Skeletal muscle cell (primary cell): ENCODE measurements at places on chromosomes 4 and X.
A peak's percentile ranks its signal among the peaks of the same experiment; 100 is the strongest.

DNA sequence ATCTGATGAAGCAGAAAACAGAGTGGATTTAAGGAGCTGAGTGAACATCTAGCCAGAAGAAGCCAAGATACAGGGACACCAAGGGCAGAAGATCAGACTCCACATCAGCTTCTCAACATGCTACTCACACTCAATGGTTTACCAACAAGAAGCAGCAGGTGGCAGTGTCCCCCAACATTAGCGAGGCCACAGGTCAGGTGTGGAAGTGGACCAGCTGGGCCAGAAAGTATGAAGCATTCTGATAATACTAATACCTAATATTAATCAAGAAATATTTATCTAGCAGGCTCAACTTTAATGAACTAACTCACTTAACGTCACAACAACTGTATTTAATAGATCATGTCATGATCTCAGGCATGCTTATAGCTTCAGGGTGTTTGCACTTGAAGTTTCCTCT, 73.4 kb upstream of the TTC29 start:
- DNase-seq, result peak; percentile 13

DNA sequence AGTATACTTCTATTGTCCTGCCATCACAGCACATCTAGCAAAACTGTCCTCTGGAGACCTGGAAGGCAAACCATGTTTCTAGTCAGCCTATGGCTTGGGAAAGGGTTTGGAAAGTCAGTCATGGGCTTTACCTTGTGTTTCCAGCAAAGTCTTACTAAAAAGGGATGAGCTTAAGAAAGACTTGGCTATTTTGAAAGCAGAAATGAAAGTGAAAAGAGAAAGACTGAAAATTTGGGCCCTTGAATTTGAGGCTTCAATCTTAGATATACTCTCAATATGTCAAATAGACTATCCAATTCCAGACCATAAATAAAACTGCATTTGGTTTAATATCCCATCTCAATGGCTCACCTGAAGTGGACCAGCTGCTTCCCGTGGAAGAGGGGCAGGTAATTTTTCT, 127.9 kb downstream of the ZNF330 start:
- no peak for DNase-seq

DNA sequence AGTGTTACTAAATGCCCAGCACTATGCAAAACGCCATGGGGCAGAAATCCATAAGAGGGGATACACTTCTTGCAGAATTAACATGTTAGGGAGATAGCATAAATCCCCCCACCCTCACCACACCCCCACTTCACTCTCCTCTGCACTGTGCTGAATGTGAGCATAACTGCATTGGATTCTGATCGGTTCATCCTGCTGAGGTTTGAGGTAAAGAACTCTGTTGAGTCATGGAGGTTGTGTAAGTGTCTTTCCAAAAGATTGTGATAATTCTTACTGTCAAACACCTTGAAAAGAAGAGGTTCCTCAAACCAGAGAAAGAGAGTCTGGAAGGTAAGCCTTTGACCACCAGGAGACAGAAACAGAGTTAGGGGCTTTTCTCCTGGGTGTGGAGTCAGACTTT, 43.6 kb downstream of the RBM47 start:
- DNase-seq, result no peak

DNA sequence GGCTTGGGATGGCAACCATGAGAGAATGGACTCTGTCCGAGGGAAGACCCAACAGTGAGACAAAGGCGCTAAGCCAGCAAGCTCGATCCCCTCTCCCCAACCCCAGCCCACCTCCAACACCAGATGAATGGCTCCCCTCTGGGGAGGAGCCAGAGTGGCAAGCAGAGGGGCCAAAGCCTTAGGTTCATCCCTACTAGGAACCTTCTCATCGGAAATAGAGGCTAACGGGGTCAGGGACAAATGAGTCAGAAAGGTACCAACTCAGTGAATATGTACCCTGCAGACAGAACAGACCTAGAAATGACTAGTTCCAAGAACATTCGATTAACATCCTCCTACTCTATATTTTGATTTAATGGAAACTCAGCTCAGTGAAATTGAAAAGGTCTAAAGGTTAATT, 73.9 kb downstream of the NSG1 start:
- no peak for DNase-seq

- no peak for DNase-seq
Measured at GRCh38 chr4:151013491-151013890, 1.6 kb downstream of the LRBA start.

DNA sequence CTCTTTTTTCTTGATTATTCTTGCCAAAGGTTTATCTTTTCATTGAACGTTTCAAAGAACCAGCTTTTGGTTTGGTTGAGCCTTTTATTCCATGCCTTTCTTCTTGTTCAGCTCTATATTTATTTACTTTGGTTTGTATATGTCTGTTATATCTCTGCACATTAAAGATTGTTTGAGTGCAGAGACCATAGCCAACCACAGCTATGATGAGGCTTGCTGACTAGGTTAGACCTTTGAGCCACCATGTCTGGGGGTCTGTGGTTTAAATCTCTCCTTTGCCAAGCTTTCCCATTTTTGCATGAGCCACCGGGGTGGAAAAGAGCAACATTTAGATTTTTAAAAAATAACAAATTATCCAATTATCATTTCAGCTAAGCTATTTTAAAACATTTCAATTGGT, 96.1 kb downstream of the NHS start:
- DNase-seq, result no peak

DNA sequence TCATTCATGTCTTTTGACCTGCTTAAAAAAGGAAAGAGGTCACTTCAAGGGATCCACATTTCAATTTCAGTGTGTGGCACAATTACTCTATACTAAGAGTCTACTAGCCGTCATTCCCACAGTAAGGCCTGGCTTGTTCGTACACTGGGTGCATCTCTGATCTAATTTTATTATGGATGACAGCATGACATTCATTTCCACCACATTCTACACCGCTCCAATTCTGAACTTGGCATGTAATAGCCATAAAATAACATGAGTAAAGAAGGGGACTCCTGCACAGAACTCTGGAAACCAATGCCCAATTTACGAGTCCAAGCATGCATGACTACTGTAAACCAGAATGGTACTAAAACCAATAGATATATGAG, 51.1 kb downstream of the HAND2 start:
- DNase-seq, result no peak

GRCh38 chrX:23380581-23380980, 45.9 kb downstream of the PTCHD1 start:
- DNase-seq, result no peak

DNA sequence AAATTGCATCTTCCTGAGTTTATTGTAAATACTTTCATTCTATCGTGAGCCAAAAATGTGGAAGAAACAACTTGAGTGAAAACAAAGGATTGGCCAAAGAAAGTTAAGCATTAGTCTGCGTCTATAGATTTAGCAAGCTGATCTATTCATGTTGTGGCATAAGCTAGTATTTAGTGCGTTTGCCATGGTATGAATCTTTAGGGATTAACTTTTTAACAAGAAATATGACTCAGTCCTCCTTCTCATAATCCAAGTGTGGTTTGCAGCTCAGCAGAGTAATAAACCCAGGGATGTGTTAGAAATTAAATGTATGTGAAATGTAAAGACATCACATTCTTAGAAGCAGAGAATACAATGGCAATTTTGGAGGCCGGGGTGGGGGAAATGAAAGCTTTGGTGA, 1110.9 kb downstream of the NLGN4X start:
- no peak for DNase-seq

DNA sequence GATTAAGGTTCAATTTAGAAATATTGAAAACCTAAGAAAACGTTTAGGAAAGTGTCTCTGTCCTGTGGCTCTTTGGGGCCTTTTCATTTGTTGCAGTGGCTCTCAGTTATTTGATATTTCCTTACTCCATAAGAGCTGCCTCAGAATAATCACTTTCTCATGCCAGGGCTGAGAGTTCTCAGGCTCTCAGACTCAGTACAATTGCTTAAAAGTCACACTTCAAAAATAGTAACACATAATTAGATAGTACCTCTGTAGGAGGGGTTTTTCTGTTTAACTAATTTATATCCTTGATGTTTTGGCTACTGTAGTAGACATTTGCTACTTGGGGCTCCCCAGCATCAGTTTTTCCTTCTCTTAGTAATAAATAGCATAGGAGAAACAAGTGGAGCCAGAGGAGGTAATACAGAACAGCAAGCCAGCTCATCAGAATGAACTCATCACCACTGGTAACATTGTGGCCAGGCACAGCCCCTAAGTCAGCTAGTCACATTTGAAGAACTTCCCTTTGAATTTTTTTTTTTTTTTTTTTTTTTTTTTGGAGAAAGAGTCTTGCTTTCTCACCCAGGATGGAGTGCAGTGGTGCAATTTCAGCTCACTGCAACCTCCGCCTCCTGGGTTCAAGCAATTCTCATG, 8.0 kb upstream of the HNRNPD start:
- DNase-seq, result no peak

- DNase-seq, result peak; percentile 36
Measured at GRCh38 chr4:173735049-173735448, 205.0 kb upstream of the HAND2 start.

GRCh38 chrX:102129473-102129872, 4.0 kb downstream of the TCEAL2 start:
- DNase-seq, result no peak

GRCh38 chr4:20443015-20443805, 191.5 kb downstream of the SLIT2 start:
- no peak for DNase-seq

DNA sequence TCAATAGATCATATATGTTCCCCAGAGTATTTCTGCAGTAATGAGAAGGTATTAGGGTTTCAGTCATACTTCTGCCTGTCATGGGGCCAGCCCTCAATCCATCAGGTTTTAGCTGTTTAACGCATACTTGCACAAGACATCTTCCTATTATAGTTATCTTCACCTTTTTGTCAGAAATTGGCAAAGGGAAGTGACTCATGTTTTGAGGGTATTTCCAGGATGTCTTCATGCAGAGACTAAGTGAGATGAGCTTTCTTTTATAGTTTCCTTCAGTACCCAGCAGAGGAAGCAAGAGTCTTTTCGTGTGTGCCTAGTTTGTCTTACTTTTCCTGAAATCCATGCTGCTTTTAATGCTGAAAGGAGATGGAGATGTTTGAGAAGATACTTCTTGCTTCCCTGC, 9.5 kb downstream of the CSTF2 start:
- DNase-seq, result peak; percentile 5

DNA sequence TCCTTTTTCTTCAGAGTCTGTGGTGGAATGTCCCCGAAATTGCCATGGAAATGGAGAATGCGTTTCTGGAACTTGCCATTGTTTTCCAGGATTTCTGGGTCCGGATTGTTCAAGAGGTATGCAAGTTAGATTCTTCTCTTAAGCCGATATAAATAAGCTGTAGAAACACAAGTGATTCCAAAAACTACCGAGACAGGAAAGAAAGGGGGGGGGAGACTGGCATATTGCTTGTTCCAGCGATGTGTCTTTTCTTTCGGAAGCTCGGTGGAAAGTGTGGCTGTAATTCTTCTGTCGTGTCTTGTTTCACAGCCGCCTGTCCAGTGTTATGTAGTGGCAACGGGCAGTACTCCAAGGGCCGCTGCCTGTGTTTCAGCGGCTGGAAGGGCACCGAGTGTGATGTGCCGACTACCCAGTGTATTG, 236.9 kb downstream of the DCTD start:
- DNase-seq, result no peak

- no peak for DNase-seq
Measured at GRCh38 chr4:16384576-16384975, 158.3 kb upstream of the TAPT1 start.

- no peak for DNase-seq
Measured at GRCh38 chr4:139278485-139278884, 1.5 kb downstream of the MGARP start.

GRCh38 chr4:84159762-84160161, 339.3 kb downstream of the NKX6-1 start:
- no peak for DNase-seq

GRCh38 chrX:85140964-85141363, 102.6 kb downstream of the SATL1 start:
- DNase-seq, result no peak

GRCh38 chrX:129980540-129981199, 1.8 kb upstream of the BCORL1 start:
- no peak for DNase-seq

GRCh38 chr4:184778325-184778724, 44.4 kb upstream of the CENPU start:
- no peak for DNase-seq

GRCh38 chr4:113471146-113471860, 290.2 kb downstream of the CAMK2D start:
- DNase-seq, result no peak

DNA sequence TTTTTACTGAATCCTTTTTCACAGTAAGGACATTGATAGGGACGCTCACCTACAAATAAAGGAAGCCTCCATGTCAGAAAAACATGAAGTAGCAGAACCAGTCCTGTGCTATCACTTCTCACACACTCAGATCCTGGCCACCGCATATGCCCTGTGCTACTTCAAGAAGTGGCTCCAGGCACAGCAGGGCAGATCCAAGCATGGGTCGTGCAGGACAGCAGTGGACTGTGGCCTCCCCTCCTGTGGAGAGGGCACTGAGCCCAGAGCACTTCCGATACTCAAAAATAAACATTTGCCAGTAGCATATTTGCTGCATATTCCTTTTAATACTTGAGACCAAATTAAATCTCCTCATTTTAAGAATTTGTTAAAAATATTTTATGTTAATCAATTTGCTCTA, 167.9 kb downstream of the PRDM5 start:
- no peak for DNase-seq

- no peak for DNase-seq
Measured at GRCh38 chrX:12951595-12951975, 23.3 kb upstream of the TMSB4X start.

- DNase-seq, result no peak
Measured at GRCh38 chr4:26819478-26820095, 41.1 kb upstream of the STIM2 start.

GRCh38 chr4:155491336-155492120, 114.8 kb upstream of the MAP9 start:
- DNase-seq, result no peak

- peak; percentile 28 for DNase-seq
Measured at GRCh38 chr4:19309378-19309777, 942.3 kb upstream of the SLIT2 start.

DNA sequence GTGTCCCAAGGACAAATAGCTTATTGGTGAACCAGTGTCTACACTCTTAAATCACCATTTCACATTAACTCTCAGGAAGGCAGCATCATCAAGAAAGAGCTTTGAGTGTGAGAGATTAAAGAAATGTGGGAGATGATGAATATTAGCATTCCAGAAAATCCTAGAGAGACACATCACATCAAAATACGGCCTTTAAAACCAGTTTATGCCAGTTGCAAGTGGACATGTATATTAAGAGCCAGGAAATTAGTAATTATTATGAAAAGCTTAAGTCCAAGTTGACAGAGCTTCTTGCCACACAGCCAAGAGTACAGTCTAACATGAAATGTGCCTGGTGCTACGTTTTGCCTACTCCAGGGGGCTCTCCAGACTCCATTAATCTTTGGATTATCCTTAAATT, 503.0 kb upstream of the BOD1L1 start:
- no peak for DNase-seq

- no peak for DNase-seq
Measured at GRCh38 chr4:1746265-1746691, 25.0 kb downstream of the TACC3 start.

GRCh38 chrX:104195489-104196084, 29.3 kb downstream of the FAM199X start:
- DNase-seq, result no peak

- DNase-seq, result no peak
Measured at GRCh38 chr4:111930659-111931058, 214.6 kb upstream of the FAM241A start.

GRCh38 chr4:119041396-119041795, 94.2 kb upstream of the MYOZ2 start:
- no peak for DNase-seq

- DNase-seq, result no peak
Measured at GRCh38 chr4:184744236-184744635, 10.3 kb upstream of the CENPU start.

- no peak for DNase-seq
Measured at GRCh38 chr4:78310007-78310739, 241.4 kb upstream of the ANXA3 start.

GRCh38 chrX:17464194-17464593, 89.2 kb downstream of the NHS start:
- DNase-seq, result no peak
